ENCODE measurements at places on chromosomes 12 and 14.

DNA sequence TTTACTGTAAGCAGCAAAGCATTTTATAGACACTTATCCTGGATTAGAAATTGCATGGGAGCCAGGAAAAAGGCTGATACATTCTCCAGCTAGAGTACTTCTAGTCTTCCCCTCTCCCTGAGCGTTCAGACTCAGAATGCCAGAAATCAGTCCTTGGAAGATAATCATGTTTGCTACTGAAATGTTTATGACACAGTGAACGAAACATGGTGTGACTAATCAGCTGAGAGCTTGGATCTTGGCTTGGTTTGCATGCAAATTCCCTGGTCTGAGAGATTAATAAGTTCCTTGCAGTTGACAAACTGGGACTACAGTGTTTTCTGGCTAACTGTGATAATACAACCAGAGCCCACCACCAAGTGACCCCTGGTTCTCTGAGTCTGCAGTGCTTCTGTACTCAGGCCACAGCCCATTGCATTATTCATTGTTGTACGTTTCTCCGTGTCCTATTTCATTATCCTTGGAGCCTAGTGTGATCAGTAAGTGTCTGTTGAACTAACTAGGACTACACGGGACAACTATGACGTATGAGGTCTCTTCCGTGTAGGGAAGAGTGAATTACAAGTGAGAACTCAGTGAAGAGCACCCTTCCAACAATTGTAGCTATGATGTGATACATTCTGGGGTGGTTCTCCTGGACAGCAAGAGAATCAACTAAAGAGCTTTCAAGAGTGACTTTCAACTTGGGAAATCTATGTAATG, 34.6 kb upstream of the EVL start:
- DNase-seq = no peak

GRCh38 chr14:92328664-92329255, 5.8 kb downstream of the SLC24A4 start:
- peak; percentile 30 for DNase-seq

GRCh38 chr12:89305373-89305772, 46.9 kb downstream of the DUSP6 start:
- no peak for DNase-seq

GRCh38 chr12:8157484-8158198, 826 bp downstream of the ZNF705A start:
- no peak for DNase-seq

- no peak for DNase-seq
Observed at GRCh38 chr12:115891556-115892164, 385.8 kb downstream of the MED13L start.

GRCh38 chr12:63149909-63150712, 890 bp downstream of the AVPR1A start:
- DNase-seq = peak; percentile 52

DNA sequence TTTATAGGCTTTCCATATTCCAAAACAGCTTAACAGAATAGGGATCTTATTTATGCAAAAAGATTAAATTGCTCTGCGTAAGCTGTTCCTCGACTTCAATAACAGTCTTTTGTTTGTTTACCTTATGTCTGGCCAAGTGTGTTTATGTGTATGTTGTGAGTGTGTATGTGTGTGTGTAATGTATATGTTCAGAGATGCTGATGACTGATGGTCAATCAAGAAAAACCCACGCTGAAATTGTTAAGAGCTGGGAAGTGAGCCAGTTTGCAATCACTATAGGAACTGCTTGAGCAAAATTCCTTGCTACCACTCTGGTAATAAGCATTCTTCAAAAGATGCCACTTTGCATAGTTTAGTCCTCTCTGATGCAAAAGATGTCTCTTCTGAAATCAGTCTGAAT, 59.6 kb downstream of the PRKD1 start:
- DNase-seq = no peak

DNA sequence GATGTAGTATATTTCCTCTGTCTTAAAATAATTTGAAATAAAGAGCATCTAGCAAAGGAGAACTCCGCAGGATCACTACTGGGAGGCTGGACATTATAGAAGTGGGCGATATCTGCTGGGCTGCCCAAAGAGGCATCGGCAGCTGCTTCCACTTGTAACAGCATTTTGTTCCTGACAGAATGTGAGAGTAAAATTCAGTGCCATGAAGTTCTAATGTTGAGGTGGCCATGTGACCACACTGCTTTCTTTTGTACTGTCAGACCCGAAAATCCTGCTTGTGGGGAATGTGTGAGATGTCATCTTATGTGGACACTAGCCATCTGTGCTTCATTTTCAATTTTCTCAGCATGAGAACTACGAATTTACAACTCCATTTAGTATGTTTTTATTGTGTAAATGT, 151.9 kb downstream of the ACSS3 start:
- DNase-seq = no peak

DNA sequence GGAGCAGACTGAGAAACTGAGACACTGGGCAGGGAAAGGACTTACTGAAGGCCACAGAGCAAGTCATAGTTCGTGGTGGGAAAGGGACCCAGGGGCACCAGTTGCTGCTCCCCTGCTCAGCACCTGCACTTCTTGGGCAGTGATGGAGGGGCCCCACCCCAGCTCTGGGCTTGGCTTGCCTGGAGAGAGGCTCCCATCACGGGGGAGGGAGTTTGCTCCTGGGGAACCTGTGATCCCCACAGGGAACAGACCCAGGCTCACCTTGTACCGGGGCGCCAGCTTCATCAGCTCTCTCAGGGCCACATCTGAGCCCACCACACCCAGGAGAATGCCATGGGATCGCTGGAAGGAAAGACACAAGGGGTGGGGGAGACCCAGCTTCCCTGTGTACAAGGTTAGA, 39.8 kb downstream of the CACNA2D4 start:
- no peak for DNase-seq

DNA sequence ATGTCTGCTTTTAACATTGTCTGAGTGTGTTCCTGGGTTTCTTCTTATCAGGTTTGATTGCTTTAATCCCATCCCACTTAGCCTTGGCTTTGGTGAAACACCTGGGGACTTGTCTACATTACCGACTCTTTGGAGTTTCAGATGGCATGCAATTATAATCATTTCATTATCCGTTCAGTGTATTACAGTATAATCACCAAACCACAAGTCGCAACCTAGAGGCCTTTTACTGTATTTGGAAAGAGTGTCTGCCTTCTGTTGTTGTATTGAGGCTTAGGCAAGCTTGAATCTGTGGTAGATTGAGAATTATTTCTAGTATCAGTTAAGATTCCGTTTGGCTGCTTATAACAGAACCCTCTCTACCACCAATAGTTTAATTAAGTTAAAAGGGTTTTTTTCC, 103.9 kb downstream of the TGFB3 start:
- no peak for DNase-seq

DNA sequence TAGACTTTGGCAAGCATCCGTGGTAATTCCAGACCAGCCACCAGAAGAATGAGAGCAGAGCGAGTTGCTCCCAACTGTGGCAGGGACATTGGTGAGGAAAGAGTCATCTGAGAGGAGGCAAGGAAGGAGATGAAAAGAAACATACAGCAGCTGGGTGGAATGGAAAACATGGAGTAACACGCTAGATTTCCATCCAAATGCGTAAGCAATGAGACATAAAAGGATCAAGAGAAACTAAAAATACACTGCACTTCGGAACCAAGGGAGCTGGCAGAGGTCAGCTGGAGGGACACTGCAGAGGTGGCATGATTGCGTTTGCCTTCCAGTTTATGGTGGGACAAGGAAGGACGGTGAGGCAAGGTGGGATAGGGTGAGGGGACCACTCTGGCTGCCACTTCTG, 82.9 kb downstream of the DDX51 start:
- DNase-seq = no peak

GRCh38 chr14:26766726-26767125, 168.9 kb upstream of the NOVA1 start:
- DNase-seq = no peak

GRCh38 chr14:100569734-100570286, 17.4 kb downstream of the BEGAIN start:
- no peak for DNase-seq

- DNase-seq = no peak
Observed at GRCh38 chr14:81329640-81330381, 70.3 kb downstream of the STON2 start.

DNA sequence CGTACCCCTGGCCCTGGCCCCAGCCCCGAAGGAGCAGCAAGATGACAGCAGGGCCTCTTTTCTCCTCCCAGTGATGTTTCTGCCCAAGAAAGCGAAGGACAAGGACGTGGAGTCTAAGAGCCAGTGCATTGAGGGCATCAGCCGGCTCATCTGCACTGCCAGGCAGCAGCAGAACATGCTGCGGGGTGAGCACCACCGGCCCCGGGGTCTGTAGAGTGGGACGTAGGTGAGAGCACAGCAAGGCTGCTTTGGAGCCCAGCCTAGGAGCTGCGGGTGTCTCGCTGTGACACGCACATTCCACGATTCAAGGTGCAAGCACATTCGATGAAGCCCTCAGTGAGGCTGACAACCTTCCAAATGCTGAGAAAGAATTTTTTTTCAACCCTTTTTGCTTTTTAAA, 5.2 kb upstream of the TEX22 start:
- no peak for DNase-seq

DNA sequence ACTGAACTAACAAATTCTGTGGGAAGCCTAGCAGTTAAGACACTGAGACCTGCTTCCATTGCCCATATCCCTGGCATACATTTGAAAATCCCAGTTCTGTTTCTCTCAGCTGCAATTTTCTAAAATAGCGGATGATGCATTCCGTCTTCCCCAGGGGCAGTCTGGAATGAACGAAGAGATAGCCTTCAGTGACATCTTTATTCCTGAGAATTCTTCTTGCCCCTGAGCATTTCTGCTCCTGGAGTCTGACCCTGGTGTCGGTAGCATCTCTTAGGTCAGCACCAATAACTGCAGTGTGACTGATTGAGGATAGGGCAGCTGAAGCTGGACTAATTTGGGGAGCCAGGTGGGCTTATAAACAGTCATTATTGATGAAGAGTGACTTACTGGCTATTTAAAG, 552.5 kb downstream of the DIO2 start:
- DNase-seq = no peak

GRCh38 chr12:2288001-2288400, 235.2 kb downstream of the CACNA1C start:
- DNase-seq = peak; percentile 22

GRCh38 chr14:99537399-99537798, 56.2 kb downstream of the CCNK start:
- DNase-seq = no peak

DNA sequence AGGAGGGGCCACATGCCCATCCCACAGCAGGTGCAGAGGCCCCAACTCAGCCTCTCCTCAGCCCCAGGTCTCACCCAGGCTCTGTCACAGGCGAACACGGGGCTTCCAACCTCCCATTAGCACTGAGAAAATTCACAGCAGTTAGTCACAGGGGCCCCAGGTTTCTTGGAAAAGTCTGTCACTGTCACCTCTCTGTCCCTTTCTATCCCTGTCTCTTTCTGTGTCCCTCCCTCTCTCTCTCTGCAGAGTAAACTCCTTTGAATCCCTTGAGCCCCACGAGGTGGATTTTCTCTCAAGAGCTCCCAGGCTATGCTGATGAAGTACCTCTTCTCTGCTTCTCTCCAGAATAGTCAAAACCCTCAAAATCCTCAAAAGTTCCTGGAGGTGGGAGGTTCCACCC, 14.0 kb upstream of the ENDOU start:
- DNase-seq = no peak

- no peak for DNase-seq
Observed at GRCh38 chr12:6468283-6468575, 2.2 kb downstream of the VAMP1 start.

- DNase-seq = no peak
Observed at GRCh38 chr12:62977418-62977817, 42.5 kb upstream of the PPM1H start.

GRCh38 chr12:27946421-27946820, 26.1 kb downstream of the PTHLH start:
- DNase-seq = no peak

GRCh38 chr12:52454411-52455201, 2.7 kb upstream of the KRT6B start:
- DNase-seq = no peak

DNA sequence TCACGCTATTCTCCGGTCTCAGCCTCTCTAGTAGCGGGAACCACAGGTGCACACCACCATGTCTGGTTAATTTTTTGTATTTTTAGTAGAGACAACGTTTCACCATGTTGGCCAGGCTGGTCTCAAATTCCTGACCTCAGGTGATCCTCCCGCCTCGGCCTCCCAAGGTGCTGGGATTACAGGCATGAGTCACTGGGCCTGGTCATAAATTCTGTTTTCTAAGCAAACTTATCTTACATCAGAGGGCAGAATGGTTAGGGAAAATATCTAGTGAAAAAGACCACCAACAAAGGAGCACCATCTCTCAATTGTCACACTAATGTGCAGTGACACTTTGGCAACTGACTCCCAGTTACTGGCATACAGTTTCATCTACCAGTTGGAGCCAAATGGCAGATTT, 2.8 kb downstream of the CPM start:
- DNase-seq = no peak

- no peak for DNase-seq
Observed at GRCh38 chr12:118185602-118186397, 49.9 kb downstream of the PEBP1 start.

DNA sequence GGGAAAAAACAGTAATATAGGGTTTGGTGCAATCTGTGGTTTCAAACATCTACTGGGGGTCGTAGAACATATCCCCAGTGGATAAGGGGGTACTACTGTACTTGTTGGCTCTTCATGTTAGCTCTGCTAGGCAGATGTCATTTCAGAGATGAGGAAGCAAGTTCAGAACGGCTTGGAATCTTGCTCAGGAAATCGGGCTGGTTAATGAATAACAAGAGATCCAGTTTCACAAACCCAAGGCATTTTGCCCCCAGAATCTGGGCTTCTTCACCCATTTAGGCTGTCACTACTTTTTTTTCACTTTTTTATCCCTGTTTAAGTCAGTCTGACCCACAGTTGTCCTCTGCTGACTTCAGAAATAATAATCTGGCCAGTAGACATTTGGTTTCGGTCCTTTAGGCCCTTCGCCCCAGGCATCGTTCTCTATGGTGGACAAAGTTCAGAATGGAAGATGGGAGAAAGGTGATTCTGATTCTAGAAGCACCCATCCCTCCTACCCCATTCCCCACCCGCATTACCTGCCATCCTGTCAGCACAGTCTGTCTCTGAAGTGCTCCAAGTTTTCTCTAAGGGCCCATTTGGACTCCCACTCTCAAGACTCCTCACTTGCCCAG, 4.5 kb downstream of the SUOX start:
- DNase-seq = no peak

- DNase-seq = no peak
Observed at GRCh38 chr12:52165096-52165855, 26.5 kb downstream of the KRT80 start.
